ENCODE measurements at places on chromosomes 4 and X. TPM values are rescaled to one million over a fixed set of nuclear protein-coding genes. Genes with fewer than 3 reads are reported as not detected.

PCDH19 gene
- total RNA-seq = 3.1 TPM

TCEAL7 gene
- 1.7 TPM for total RNA-seq

NSUN7 gene
- total RNA-seq = 2.0 TPM

USP27X gene
- 4.8 TPM for total RNA-seq

- H3K27me3 ChIP-seq = no peaks in the 10 kb centered on the region
- no peaks in the 10 kb centered on the region for H3K36me3 ChIP-seq
- no peaks in the 10 kb centered on the region for H3K4me1 ChIP-seq
- H3K27ac ChIP-seq = no peak overlapping the region
- DNase-seq = no peak
Observed at GRCh38 chrX:63488546-63489373, 137.6 kb upstream of the SPIN4 start.
